GM12878 (cell line): ENCODE measurements at places on chromosomes 3 and 15. TPM values are rescaled to one million over a fixed set of nuclear protein-coding genes. Genes with fewer than 3 reads are reported as not detected.

Gene SCN11A
- total RNA-seq, result not detected in 2 replicates

Gene CHRD
- 0.32 TPM in 1 of 2 replicates, not detected in the other for total RNA-seq

Gene OXTR
- 3.9 and 5.0 TPM in 2 replicates for total RNA-seq

GRCh38 chr3:42601896-42602581, 1.6 kb downstream of the NKTR start:
- H3K27ac ChIP-seq, result no peak overlapping the region; the same call in 1 of the 2 replicates
- peaks cover 4% of the 10 kb centered on the region; the same call in 1 of the 2 replicates for H3K36me3 ChIP-seq
- DNase-seq, result no peak

Gene LMAN1L
- not detected in 2 replicates for total RNA-seq

GRCh38 chr3:51799879-51800749, 21.1 kb upstream of the IQCF6 start:
- no peak overlapping the region for H3K27ac ChIP-seq
- no peaks in the 10 kb centered on the region for H3K36me3 ChIP-seq
- H3K4me1 ChIP-seq, result no peaks in the 10 kb centered on the region
- no peaks in the 10 kb centered on the region; the same call in 1 of the 2 replicates for H3K27me3 ChIP-seq
